A549 treated with RU486 at 1 μM for 4 hours (cell line): ENCODE measurements at places on chromosomes 5 and 9. TPM values are rescaled to one million over a fixed set of nuclear protein-coding genes. Genes with fewer than 3 reads are reported as not detected.

Gene QRFP
- not detected in 5 replicates for total RNA-seq

Gene PFN3
- not detected in 5 replicates for total RNA-seq

Gene SPARC
- 14.8 to 26.1 TPM (median 22.3 TPM) in 5 replicates for total RNA-seq

Gene RNF183
- total RNA-seq, result 0.09 to 0.15 TPM in 2 of 5 replicates, not detected in the others

Gene SLC34A3
- total RNA-seq, result 0.07 to 0.08 TPM (median 0.07 TPM) in 3 of 5 replicates, not detected in the others

Gene CCDC152
- total RNA-seq, result not detected in 5 replicates

Gene PHF24
- total RNA-seq, result 0.12 to 0.31 TPM (median 0.20 TPM) in 4 of 5 replicates, not detected in the other

Gene MSMP
- total RNA-seq, result 0.29 to 0.82 TPM (median 0.31 TPM) in 3 of 5 replicates, not detected in the others

Gene FLT4
- 1.7 to 3.4 TPM (median 2.5 TPM) in 5 replicates for total RNA-seq

Gene IL13
- 0.07 to 0.24 TPM in 2 of 5 replicates, not detected in the others for total RNA-seq

Gene FIBCD1
- 7.6 to 16.0 TPM (median 11.0 TPM) in 5 replicates for total RNA-seq

Gene BNC2
- total RNA-seq, result 4.2 to 6.3 TPM (median 5.1 TPM) in 5 replicates

Gene PPP2R2B
- total RNA-seq, result 0.07 to 0.37 TPM (median 0.12 TPM) in 5 replicates

Gene PALM2AKAP2
- total RNA-seq, result 0.22 to 0.51 TPM (median 0.46 TPM) in 5 replicates

Gene ENTREP1
- total RNA-seq, result 0.28 to 0.71 TPM (median 0.49 TPM) in 5 replicates

Gene NRARP
- 3.9 to 9.5 TPM (median 7.7 TPM) in 5 replicates for total RNA-seq

Gene BTNL3
- not detected in 5 replicates for total RNA-seq

Gene UGT3A1
- not detected in 5 replicates for total RNA-seq

Gene GGTA1
- 0.06 TPM in 1 of 5 replicates, not detected in the others for total RNA-seq

Gene NIPBL
- total RNA-seq, result 9.5 to 15.9 TPM (median 14.6 TPM) in 5 replicates

Gene DPYSL3
- total RNA-seq, result 15.9 to 19.9 TPM (median 16.9 TPM) in 5 replicates

Gene LCNL1
- not detected in 5 replicates for total RNA-seq

Gene DOLK
- 27.4 to 35.9 TPM (median 35.3 TPM) in 5 replicates for total RNA-seq

Gene MAP1B
- 25.5 to 57.1 TPM (median 43.2 TPM) in 5 replicates for total RNA-seq

Gene DDX41
- 90.8 to 130 TPM (median 111 TPM) in 5 replicates for total RNA-seq

Gene TXNDC8
- not detected in 5 replicates for total RNA-seq

Gene GABRA6
- not detected in 5 replicates for total RNA-seq

Gene PCDHB13
- total RNA-seq, result 0.06 to 0.12 TPM (median 0.09 TPM) in 5 replicates

Gene FST
- total RNA-seq, result 9.0 to 11.2 TPM (median 10.9 TPM) in 5 replicates

Gene ARL14EPL
- 0.16 to 0.32 TPM (median 0.24 TPM) in 4 of 5 replicates, not detected in the other for total RNA-seq

Gene TEX48
- total RNA-seq, result not detected in 5 replicates

Gene GPR150
- total RNA-seq, result 0.07 to 0.26 TPM (median 0.19 TPM) in 4 of 5 replicates, not detected in the other

Gene CARTPT
- total RNA-seq, result not detected in 5 replicates

Gene GDA
- total RNA-seq, result 0.93 to 1.6 TPM (median 1.3 TPM) in 5 replicates

Gene HMCN2
- total RNA-seq, result 0.04 to 0.06 TPM (median 0.05 TPM) in 4 of 5 replicates, not detected in the other

Gene SPINK13
- total RNA-seq, result not detected in 5 replicates

Gene SLC34A1
- total RNA-seq, result not detected in 5 replicates

Gene IFNB1
- total RNA-seq, result 0.23 TPM in 1 of 5 replicates, not detected in the others

Gene CDHR2
- 0.02 to 0.13 TPM (median 0.06 TPM) in 5 replicates for total RNA-seq

Gene NR2F1
- 3.6 to 6.0 TPM (median 4.9 TPM) in 5 replicates for total RNA-seq

Gene NIM1K
- total RNA-seq, result 0.08 to 0.30 TPM (median 0.25 TPM) in 5 replicates

Gene IFNA21
- not detected in 5 replicates for total RNA-seq

Gene HBEGF
- 5.8 to 7.6 TPM (median 7.1 TPM) in 5 replicates for total RNA-seq

Gene SCGB3A2
- not detected in 5 replicates for total RNA-seq

Gene MCC
- 0.16 to 0.39 TPM (median 0.26 TPM) in 5 replicates for total RNA-seq

Gene INSL4
- 13.9 to 18.0 TPM (median 15.5 TPM) in 5 replicates for total RNA-seq

Gene CAVIN4
- total RNA-seq, result 0.26 to 0.56 TPM (median 0.54 TPM) in 5 replicates
